ENCODE measurements at places on chromosomes 11 and 22.

GRCh38 chr22:22938672-22939587 is 51.3 kb downstream of the IGLL5 start:
- peak; percentile 31 for DNase-seq

DNA sequence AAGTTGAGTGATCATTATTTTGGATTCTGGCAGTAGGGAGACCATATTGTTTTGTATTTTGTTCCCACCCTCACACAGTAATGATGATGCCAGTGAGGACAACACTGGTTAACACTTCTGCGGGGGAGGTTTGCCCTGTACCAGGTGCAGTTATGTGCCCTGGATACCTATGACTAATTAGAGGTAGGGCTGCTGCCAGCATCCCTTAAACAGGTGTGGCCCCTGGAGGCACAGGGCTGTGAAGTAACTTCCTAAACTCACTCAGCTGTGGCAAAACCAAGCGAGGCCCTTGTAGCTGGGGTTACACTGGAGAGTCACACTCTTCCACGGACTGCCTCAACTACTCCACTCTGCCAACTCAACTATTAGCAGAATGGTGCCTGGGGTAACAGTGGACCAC is 64.5 kb downstream of the MCM5 start:
- no peak for DNase-seq

GRCh38 chr22:38176170-38176741 is 5.4 kb downstream of the PLA2G6 start:
- peak; percentile 81 for DNase-seq

DNA sequence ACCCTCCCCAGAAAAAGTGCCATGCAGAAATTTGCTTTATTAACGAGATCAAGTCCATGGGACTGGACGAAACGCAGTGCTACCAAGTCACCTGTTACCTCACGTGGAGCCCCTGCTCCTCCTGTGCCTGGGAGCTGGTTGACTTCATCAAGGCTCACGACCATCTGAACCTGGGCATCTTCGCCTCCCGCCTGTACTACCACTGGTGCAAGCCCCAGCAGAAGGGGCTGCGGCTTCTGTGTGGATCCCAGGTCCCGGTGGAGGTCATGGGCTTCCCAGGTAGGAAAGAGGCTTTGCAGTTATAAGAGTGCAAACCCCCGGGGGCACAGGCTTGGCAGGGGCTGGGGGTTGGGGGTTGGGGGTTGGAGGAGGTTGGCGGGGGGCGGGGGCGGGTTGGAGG is 4.2 kb downstream of the APOBEC3H start:
- DNase-seq: no peak

DNA sequence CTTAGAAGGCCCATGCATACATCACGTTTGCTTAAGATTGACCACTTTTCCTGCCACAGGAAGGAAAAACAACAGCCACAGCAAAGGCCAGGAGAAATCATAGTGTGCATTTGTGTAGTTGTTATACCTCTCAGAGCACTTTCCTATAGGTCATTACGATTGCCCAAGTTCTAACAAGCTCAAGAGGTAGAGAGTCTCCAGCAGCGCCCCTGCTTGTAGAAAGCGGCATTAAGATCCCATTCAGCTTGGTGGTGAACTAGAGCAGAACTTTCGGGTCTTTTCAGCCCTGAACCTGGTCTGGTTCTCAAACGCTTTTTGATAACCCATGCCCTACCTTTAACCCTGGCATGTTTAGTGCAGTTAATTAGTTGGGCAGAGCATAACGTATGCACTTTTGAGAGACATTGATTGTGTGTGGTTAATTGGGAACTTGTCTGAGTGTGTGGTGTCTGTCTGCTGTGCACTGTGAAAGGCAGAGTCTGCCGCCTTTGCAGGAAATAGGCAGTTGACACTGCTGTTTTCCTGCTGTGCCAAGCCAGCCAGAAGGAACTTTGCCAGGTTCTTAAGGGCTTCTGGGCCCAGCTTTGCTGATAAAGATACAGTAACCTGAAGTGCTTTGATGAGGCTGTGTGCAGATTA is 109.9 kb upstream of the CLMP start:
- DNase-seq: no peak

DNA sequence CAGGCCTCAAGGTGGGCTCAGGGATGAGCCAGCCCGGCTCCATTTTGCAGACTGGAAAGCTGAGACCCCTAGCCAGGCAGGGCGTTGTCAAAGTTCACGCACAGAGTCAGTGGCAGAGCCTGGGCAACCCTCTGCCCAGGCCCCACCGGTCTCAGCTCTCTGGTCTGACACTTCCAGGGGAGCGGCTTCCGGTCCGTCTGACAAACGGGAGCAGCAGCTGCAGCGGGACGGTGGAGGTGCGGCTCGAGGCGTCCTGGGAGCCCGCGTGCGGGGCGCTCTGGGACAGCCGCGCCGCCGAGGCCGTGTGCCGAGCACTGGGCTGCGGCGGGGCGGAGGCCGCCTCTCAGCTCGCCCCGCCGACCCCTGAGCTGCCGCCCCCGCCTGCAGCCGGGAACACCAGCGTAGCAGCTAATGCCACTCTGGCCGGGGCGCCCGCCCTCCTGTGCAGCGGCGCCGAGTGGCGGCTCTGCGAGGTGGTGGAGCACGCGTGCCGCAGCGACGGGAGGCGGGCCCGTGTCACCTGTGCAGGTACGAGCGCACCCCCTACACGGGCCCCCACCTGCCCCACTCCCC is 36.0 kb downstream of the CD6 start:
- peak; percentile 70 for DNase-seq

- no peak for DNase-seq
Observed at GRCh38 chr22:31923136-31923535, 21.2 kb upstream of the YWHAH start.

- DNase-seq: no peak
Observed at GRCh38 chr22:42639541-42640241, 710 bp downstream of the ATP5MGL start.
